ENCODE measurements at places on chromosomes 3 and 15.

GRCh38 chr15:101635944-101636727, 16.0 kb downstream of the TM2D3 start:
- no peak for DNase-seq

DNA sequence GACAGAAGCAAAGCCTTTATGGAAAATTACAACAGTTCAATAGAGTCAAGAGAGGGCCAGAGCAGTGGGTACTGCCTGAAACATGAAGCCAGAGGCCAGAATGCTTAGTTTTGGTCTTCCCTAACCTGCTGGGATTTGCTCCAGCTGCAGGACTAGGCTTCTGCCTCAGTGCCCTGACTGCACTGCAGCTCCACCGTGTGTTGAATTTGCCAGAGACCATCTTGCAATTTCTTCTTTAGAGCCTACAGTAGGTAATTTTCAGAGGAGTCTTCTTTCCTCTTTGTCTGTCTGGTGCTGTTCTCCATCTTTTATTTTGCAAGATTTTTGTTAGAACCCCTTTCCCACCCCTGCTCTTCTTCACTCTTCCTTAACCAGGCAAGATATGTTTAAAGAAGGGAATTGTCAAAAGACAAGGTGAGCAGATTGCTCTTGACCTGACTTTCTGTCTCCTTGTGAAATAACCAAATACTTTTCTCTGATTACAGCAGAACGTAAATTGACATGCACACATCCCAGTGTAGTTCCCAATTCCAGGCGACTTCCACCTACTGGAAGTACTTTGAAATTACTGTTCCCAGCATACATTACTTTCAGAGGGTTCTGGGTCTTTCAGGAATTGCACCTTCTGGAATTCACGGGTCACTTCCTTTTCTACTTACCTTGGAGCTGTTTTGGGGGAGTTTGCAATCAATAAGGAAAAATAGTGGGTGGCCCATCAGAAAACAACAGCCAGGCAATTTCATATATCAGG, 161.2 kb downstream of the MINAR1 start:
- no peak for DNase-seq

DNA sequence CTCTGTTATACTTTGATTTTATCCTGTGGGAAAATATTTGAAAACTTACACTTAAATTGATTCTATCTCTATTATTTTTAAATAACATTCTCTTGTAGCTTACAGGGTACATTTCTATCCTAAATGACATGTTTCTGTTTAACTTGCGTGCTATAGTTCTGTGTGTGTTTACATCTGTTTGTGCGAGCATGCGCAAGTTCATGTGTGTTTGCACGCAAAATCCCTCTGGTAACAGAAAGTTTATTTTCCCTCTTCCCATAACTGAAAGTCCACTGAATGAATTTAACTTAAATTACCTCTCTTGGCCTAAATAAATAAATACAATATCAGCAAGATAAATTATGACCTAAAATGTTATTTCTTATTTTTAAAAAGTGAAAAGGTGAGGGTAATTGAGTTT, 117.3 kb upstream of the NEO1 start:
- DNase-seq, result no peak

DNA sequence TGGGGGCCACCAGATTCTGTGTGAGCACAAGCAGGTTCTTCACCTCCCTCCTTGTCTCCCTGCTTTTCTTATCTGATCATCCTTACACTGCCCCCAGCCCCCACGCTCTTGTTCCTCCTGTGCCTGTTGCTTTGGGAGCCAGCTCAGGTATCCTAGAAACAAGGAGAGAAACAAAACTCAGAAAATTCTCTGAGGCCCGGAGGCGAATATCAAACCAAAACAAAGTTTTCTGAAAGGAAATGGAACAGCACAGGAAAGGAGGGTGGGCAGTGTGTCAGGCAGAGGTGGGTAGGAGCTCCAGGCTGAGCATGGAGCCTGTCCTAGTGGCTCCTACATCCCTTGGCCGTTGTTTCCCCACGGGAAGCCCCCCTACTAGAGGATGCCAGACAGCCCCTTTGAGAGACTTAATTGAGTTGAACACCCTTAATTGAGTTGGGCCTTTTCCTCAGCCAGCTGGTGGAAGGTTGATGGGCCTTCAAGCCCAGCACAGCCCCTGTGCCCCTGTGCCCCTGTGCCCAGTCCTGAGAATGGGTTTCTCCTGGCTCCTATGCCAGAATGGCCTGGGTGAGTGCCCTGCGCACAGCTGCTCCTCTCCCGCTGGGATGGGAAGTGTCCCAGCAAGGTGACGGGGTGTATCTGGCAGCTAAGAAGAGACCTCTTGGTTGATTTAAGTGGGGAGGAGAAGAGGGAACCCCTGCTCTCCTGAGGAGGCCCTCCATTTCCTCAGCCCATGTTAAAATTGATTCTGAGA, 22.8 kb upstream of the JMJD7 start:
- DNase-seq, result no peak

GRCh38 chr3:16171009-16171408, 3.5 kb upstream of the GALNT15 start:
- DNase-seq, result no peak

- no peak for DNase-seq
Measured at GRCh38 chr3:104961851-104962250, 404.9 kb upstream of the ALCAM start.

DNA sequence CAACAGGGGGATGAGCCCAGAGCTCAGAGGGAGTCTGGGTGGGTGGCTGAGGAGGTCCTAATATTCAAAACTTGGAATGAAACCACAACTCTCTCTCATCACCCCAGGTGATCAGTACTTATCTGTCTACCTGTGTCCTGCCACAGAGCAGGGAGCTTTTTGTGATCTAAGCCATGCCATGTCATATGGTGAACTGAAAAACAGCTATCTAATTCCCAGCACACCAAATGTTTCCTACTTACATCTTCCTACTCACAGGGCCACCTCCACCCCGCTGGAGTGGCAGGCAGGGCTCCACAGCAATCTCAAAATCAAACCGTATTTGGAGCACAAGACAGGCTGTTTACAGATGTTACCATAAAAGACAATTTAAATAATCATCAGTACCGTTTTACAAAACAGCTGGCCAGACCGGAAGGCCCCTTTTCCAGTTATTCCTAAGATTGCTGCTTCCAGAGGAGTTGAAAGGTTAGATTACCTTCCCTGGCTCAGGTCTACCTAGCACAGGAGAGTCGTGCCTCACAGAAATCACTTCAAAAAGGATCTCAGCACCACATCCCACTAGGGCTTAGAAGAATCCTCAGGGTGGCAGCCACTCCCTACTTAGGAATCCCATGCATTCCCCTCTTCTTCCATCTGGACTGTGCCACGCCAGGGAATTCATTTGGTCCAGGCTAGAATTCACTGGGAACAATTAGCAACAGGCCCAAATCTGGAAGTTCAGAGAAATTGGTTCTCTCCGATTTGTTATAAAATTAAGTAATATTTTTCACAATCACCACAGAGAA, 226.6 kb upstream of the IL12A start:
- DNase-seq, result no peak

- DNase-seq, result no peak
Measured at GRCh38 chr3:40464339-40465110, 7.4 kb downstream of the RPL14 start.

DNA sequence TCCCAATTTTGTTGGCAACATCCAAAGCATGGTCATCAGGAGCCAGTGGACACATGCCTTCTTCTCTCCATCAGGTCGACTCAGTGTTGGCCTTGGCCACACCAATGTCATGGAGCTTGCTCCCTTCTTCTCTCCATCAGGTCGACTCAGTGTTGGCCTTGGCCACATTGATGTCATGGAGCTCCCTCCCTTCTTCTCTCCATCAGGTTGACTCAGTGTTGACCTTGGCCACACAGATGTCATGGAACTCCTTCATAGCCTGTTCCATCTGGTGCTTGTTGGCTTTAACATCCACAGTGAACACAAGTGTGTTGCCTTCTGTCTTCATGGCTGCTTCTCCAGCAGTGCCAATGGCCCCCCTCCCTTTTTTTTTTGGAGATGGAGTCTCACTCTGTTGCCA, 70.2 kb downstream of the TMEM44 start:
- DNase-seq, result no peak

- no peak for DNase-seq
Measured at GRCh38 chr3:136990826-136991225, 33.0 kb downstream of the IL20RB start.

DNA sequence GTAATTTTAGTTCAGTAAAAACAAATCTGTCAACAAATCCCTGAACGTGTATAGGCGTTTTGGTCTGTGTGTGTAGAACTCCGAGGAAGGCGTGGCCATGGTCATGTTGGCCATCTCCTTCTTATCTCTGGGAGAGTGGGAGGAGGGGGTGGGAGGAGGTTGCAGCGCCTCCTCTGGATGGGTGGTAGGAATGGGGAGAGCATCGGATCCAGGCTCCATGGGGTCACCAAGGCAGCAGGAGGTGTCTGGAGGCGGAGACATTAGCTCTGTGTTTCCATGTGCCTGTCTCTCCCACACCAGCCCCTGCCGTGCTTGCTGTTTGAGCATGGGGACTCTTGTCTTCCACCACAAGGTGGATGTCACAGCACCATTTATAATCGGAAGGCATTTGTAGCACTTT, 34.5 kb upstream of the TRPM1 start:
- no peak for DNase-seq

GRCh38 chr3:141456301-141456625, 30.6 kb upstream of the RASA2 start:
- DNase-seq, result no peak

GRCh38 chr3:167662919-167663400, 9.2 kb upstream of the WDR49 start:
- DNase-seq, result no peak

DNA sequence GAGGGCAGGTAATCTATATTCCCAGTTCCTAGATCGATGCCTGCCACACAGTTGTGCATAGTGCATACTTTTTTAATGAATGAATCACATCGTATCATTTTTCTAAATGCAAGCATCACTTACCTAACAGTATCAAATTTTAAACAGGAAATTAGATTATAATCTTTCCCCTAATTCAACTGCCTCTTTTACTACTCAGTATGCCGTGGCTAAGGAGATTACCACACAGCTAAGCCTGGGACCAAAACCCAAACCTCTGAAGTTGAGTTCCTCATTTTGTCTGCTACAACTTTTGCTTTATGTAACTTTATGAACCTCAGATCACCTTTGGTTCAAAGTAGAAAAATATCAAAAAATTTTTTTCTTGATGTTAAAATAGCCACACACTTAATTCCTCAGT, 53.2 kb upstream of the FNDC3B start:
- DNase-seq, result no peak

DNA sequence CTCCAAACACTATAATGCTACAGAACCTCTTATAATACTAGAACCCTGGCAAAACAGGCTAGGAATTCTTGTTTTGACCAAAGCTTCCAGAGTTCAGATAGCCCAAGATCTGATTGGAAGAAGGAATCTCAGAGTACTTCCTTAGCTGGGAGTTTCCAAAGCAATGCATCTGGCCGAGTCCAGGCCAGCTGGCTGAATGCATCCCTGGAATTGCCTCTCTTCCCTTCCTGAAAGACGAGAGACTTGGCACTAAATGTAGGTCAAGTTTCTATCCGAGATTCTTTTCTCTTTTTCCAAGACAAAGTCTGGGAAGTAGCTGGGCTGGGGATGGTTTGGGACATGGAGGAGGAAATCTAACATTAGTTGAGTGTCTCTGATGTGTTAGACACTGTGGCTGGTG, 68.7 kb upstream of the ADPGK start:
- no peak for DNase-seq

- no peak for DNase-seq
Measured at GRCh38 chr3:42220436-42221121, 45.4 kb downstream of the CCK start.

DNA sequence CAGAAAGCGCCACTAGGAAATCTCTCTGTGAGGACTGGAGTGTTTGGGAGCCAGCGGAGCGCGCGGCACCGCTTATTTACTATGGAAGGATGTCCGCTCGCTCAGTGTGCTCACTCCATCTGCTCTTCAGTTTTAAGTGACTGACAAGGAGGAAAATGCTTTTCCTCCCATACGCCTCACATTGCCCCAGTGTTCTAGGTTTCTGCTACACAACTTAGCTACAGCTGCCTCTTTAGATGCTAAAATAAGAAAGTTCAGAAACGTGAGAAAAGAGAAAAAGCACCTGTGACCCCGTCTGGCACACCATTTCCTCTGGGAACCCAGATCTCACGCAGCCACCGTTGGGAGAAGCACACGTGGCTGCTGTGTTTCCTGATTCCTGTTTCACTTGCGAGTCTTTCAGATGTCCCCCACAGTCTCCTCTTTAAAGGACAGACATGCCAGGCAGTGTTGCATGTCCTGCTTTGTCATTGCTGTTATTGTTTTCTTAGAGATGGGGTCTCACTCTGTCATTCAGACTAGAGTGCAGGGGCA, 11.7 kb upstream of the MUSTN1 start:
- DNase-seq, result no peak

- DNase-seq, result no peak
Measured at GRCh38 chr3:12556314-12556689, 585 bp upstream of the MKRN2 start.

DNA sequence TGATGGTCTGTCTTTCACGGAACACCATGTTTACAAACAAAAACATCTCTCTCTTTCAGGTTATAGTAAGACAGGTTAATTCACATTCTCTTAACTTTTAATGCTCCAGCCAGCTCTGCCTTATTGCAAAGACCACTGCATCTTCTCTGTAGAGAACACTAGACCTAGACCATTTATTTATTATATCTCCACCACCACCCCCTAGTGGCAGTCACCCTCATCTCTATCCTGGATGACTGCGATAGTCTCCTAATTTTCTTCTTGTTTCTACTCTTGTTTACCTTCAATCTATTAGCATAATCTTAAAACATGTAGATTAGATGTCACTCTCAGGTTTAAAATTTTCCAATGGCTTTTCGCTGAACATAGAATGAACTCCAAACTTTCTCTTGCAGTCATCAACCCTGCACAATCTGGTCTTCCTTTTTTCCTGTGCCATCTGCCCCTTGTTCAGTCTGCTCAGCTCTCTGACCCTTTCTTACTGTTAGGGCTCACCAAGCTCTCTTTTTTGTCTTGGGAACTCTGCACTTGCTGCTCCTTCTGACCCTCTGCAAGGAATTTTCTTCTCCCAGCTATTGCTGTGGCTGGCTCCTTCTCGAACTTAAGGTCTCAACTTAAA, 155.6 kb downstream of the SQOR start:
- no peak for DNase-seq

GRCh38 chr3:182284793-182285192, 508.5 kb upstream of the ATP11B start:
- no peak for DNase-seq

DNA sequence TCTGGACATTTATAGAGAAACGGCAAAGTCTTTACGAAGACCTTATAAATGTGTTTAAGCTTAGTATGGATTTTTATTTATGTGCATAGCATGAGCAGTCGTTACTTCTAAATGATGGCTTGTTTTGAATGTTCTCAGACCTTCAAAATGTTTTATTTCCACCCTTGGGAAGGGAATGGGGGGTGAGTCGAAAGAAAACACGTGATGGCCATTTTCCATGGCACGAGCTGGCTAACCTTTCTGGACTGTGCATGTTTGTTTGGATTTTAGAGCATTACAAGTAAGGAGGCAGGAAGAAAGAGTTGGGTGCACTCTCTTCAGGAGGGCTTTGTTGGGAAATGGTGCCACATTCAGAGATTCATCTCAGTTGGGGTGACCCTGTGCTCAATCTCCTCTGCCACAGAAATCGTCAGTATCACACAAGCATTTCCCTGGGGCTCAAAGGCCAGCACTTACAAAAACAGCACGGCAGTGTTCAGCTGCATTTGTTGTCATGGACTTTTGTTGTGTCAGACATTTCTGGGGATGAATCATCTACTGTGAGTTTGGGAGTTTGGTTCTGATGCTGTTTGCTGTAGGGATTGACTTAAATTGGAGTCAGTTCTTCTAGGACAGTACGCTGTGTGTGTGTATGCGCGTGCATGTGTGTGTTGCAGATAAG, 52.3 kb upstream of the ADAMTS9 start:
- DNase-seq, result no peak
